CD4-positive, alpha-beta T cell treated with Interleukin-1 beta for 1 hour (primary cell): ENCODE measurements at places on chromosomes 5 and 9.
A peak's percentile ranks its signal among the peaks of the same experiment; 100 is the strongest.

GRCh38 chr5:103414604-103415003, 148.0 kb downstream of the NUDT12 start:
- DNase-seq, result no peak

DNA sequence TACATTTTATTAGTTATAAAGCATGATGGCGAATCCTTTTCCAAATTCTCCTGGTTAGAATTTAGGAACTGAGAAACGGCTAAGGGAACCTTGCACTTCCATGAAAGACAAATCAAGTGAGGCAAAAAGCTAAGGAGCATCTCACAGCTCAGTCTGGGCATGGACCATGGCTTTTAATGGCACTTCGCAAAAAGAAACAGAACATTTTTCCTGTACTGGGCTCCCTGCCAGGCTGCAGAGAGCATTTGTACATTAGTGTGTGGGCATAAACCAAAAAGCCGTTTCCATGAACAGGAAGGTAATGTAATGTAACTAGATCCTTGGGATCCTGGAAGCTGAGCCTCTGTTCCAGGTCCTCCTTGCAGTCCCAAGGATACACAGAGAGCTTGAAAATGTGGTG, 354.2 kb downstream of the MRPS30 start:
- no peak for DNase-seq

GRCh38 chr5:83965441-83965840, 244.8 kb upstream of the HAPLN1 start:
- DNase-seq, result no peak

GRCh38 chr5:110718311-110718710, 8.2 kb downstream of the TMEM232 start:
- no peak for DNase-seq

DNA sequence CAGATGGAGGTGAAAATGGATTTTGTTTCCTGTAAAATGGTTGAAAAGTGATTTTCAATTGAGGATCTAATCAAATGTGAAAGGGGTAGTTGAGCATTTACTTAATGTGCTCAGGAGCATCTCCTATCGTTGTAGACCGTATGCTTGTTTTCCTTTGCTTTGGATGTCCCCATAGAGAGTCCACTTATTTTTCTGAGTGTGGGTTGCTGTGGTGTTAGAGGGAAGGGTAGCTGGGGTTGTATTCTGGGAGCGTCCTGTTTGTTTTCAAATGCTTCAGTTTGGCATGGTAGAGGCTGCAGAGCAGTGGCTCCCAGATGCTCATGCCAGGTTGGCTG, 154.1 kb downstream of the MAT2B start:
- DNase-seq, result no peak

- DNase-seq, result no peak
These were observed 19.2 kb downstream of the PRRC1 start for GRCh38 chr5:127536687-127537086.

DNA sequence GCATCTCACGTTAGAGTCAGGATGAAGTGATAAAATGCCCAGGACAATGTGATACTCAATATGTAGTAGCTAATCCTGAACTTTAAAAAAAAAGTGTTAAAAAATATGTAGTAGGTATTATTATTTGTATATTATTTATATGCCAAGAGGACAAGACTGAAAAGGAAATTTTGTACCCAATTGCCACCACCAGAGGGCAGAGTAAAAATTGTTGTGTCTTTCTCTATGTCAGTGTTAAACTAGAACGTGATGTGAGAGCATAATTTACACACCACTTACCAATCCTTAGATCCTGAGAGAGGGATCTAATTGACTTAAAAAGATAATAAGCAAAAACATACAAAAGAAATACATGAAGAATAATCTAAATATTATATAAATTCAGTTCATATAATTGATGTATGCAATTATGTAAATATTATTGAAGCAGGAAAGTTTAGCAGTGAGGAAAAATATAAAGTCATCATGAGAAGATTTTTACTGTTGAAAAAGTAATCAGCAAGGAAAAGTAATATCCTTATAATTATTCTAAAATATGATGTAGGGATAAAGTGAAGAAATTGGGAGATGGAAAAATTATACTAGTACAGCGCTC, 288.9 kb downstream of the RAB3C start:
- peak; percentile 33 for DNase-seq

DNA sequence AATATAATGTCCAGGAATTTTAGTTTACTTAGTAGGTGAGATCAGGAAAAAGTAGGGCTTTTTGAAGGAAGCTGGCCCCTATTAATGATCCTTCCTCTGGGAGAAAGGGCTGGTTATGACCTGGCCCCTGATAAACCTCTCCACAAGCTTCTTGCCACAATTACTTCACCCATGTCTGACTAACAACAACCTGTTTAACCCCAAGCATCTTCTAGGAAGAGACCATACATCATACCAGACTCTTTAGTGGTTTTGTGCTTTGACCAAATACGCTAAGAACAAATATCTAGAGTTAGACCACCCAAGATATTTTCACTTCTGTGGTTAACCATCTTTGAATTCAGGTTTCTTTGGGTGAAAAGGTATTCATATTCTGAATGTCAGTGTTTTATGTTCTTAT, 174.0 kb upstream of the SLC27A6 start:
- DNase-seq, result no peak

DNA sequence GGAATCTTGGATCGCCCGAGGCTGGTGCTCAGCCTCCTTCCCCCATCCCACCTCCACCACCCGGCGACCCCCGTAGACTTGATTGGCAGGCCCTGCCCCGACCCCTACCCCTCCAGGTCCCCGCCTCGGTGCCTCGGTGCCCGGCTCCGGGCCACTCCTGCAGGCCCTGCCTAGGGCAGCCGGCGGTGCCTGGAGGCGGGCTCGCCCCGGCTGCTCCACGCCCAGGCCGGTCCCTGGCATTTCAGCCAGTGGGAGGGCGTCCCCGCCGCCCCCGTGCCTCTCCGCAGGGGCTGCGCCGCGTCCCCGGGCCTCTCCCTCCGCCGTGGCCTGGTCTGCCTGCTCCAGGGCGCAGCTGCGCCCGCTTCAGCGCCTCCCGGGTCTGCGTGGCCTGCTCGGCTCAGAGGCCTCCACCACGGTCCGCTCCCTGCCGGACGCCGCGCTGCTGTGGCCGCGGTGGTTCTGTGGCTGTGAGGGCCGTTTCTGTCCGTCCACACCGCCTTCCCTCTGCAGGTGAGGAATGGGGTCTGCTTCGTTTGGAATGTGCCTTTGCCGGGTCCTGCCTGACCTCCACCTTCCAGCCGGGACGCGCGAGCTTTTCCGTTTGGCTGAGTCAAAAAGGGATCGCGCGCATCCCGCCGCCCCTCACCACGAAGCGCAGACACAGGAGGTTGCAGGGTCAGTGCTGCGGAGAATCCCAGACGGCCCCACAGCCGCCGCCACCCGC, 48.3 kb upstream of the IRX4 start:
- DNase-seq, result no peak

DNA sequence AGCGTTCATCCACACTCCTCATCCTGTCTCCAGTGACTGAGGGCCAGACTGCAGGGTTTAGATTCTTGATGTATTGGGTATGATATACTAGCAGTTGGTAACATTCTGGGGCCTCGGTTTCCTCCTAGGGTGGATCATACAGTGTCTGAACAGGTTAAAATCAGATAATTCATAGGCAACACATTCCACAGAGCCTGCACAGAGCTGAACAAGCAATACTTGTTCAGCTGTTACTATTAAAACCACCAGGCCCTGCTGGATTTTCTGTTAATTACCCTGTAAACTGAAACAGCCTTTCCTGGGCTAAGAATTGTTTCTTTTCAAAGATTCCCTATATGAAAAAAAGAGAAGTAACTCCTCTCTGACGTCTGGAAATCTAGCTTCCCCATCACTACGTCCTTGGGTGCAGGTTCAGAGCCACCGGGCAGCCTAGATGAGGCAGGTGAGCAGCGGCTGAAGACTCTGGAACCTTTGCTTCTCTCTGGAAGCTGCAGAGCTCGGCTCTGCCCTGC, 1313.5 kb upstream of the WWC1 start:
- no peak for DNase-seq

GRCh38 chr5:61263072-61263471, 69.0 kb upstream of the ZSWIM6 start:
- DNase-seq, result no peak

GRCh38 chr5:171580502-171581265, 161.2 kb downstream of the FGF18 start:
- no peak for DNase-seq

DNA sequence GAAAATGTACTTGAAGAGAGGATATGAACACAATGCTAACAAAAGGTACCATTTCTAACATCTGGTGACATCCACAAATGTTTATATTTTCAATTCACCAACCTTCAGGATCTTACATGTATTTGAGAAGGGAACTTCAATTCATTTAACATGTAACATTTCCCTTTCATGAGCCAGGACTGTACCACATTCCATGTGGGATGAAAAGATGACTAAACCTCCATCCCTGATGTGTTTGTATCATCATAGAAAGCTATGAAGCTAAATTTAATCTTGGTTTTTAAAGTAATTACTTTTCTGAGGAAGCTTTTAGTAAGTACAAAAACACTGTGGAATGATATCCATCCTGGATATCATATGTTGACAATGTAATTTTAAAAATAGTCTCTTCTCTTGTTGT, 78.2 kb upstream of the GNA14 start:
- DNase-seq, result no peak

- DNase-seq, result peak; percentile 85
These were observed 11.3 kb downstream of the C9orf50 start for GRCh38 chr9:129609486-129610212.
